ENCODE measurements at places on chromosomes 1 and 21.

DNA sequence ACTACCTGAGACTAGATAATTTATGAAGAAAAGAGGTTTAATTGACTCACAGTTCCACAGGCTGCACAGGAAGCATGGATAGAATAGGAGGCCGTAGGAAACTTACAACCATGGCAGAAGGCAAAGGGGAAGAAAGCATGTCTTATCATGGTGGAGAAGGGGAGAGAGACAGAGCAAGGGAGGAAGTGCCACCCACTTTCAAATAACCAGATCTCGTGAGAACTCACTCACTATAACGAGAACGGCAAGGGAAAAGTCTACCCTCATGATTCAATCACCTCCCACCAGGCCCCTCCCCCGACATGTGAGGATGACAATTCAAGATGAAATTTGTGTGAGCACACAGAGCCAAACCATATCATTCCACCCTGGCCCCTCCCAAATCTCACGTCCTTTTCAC is 4.7 kb upstream of the C21orf91 start:
- no peak for DNase-seq

DNA sequence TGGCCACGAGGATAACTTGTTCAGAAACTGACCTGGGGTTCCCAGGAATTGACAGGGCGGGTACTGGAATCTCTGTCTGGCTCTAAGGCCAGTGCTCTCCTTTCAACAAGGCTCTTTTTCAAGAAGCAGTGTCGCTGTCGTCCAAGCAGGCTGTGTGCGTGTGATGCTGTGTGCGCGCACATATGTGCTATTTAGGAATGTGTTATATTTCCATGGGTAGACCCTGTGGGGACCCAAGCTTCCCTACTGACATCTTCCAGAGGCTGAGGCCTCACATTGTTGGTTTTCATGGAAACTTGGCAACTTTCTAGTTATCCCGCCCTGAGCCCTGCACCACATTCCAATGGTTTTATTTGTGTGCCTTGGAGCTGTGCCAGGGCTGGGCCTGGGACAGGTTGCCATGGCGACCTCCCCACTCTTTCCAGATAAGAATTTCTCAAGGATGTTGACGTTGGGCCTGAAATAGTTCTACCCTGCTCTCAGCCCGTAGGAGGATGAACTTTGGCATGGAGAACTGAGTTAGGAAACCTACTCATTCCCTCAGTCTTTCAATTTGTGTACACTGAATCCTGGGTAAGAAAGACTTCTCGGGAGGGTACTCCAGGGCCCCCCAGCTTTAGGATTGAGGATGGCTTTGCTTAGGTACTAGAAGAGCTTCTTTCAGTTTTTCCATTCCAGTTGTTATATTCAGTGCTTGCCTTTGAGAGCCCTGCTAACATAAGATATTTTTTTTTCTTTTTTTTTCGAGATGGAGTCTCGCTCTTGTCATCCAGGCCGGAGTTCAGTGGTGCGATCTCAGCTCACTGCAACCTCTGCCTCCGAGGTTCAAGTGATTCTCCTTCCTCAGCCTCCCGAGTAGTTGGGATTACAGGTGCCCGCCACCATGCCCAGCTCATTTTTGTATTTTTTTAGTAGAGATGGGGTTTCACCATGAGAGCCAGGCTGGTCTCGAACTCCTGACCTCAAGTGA is 38.8 kb upstream of the SRSF10 start:
- DNase-seq = peak; percentile 81

- DNase-seq = no peak
These were observed 3.8 kb downstream of the TTC34 start for GRCh38 chr1:2797741-2798016.

DNA sequence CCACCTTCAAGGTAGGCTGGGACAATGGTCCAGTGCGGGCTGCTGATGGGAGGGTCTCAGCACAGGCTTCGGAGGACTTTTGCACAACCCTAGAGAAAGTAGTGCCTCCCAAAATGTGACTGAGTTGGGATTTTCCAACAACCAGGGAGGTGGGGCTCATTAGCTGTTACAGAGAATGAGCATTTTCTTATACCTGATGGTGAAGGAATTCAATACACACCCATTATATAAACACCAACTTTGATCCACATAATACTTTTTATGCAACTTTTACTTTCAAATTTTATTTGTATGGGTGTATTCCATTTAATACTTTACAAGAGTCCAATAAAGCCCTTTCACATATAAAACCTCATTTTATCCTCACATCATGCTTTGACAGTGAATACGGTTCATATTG is 31.3 kb upstream of the RNF186 start:
- DNase-seq = no peak

DNA sequence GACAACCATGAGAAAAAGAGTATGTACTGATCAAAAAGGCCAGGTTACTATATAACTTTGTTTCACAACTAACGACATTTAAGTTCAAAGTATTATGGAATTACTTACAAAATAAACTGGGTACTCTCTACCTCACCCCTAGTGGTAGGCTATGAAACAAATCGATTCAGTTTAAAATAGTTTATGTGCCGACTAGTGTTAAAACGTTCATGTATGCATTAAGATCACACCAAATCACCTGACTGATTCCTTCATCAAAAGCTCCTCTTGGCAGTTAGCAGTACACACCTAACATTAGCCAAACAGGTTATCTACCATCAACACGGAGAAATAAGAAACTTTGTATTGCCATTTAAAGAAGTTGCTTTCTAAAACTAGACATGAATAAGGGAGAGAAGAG is 137.1 kb downstream of the AKT3 start:
- peak; percentile 26 for DNase-seq

- DNase-seq = no peak
These were observed 90.1 kb downstream of the UCHL5 start for GRCh38 chr1:192969091-192969490.

All from DMS53 (cell line).